Prostate gland (tissue), 2 donors: ENCODE measurements at places on chromosomes 11 and 22. TPM values are rescaled to one million over a fixed set of nuclear protein-coding genes. Genes with fewer than 3 reads are reported as not detected.

DNA sequence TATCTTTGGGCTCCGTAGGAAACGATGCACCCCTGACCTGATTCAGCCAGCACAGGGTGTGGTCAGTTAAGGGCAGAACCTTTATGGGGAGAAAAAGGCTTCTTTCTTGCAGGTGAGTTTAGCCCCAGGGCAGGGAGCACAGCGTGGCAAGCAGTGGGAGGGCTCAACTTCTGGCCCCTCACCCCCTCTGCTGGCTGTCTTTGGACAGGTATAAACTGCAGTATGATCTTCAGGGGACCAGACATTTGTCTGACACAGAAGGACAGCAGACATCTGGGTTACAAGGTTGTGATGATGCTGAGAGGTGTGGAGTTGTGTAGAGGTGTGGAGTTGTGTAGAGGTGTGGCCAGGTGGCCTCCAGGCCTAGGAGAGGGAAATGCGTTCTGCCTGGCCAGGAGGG is 324.0 kb upstream of the PLET1 start:
- no peaks in the 10 kb centered on the region for H3K4me1 ChIP-seq
- DNase-seq: no peak
- H3K27me3 ChIP-seq: no peaks in the 10 kb centered on the region
- H3K36me3 ChIP-seq: no peaks in the 10 kb centered on the region

DNA sequence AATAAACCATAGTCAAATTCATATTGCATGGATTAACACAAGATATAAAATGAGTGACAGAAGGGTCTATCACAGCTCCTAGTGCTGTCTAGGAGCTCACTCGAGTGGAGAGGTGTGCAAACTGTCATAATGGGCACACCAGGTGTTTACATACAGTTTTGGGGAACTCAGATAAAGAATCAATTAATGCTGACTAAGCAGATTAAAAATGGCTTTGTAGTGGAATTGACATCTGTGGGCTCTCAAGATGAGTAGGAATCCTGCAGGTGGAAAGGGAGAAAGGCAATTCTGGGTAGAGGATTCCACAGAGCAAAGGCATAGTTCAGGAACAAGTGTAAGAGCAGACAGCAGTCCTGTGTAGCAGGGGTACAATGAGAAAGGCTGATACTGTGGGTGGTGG is 496.2 kb upstream of the CCDC90B start:
- no peak overlapping the region for H3K4me3 ChIP-seq
- no peaks in the 10 kb centered on the region for H3K27me3 ChIP-seq
- no peak for DNase-seq

- no peak for DNase-seq
- H3K27ac ChIP-seq: no peak overlapping the region
- H3K27me3 ChIP-seq: no peaks in the 10 kb centered on the region
Measured at GRCh38 chr11:111445586-111445985, 66.5 kb upstream of the POU2AF1 start.

GRCh38 chr11:134436781-134437180 is 24.7 kb upstream of the B3GAT1 start:
- H3K27me3 ChIP-seq: no peaks in the 10 kb centered on the region
- no peak for DNase-seq
- no peaks in the 10 kb centered on the region for H3K4me1 ChIP-seq

The OR51I1 gene
- not detected for total RNA-seq

DNA sequence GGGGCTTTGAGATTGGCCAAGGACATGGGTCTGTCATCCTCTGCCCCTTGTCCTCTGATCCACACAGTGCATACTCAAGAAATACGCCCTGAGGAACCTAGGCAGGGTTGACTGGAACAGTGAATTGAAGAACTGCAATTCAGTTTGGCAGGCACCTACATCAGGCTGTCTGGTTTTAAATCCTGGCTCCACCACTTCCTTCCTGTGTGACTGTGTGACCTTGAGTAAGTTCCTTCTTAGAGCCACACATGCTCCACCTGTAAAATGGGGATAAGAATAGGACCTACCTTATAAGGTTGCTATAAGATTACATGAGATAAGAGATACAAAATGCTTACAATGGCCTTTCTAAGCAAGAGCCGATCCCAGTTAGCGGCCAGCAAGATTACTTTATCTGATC is 15.8 kb upstream of the TCF20 start:
- H3K4me1 ChIP-seq: no peaks in the 10 kb centered on the region
- DNase-seq: no peak
- no peak overlapping the region for H3K27ac ChIP-seq
- no peak overlapping the region for H3K4me3 ChIP-seq

DNA sequence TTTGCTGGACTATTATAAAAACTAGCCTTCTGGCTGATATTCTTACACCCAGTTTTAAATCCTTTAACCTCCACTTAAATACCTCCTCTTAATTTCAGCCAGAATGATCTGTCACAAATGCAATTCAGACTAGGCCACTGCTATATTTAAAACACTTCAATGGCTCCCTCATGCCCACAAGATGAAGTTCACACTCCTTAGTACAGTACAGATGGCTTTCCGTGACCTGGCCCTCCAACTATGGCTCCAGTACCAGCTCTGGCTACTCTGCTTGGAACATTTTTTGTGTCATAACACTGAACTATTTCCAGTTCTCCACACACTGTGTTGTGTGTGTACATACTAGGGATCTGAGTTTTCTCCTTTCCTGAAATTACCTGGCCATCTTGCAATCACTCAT is 353.4 kb downstream of the SOX6 start:
- H3K4me3 ChIP-seq: no peak overlapping the region
- no peak overlapping the region for H3K27ac ChIP-seq
- no peak for DNase-seq
- H3K36me3 ChIP-seq: no peaks in the 10 kb centered on the region
- H3K4me1 ChIP-seq: no peaks in the 10 kb centered on the region

The TMEM121B gene
- total RNA-seq: 15.5 TPM

GRCh38 chr11:62694455-62695167 is 5.3 kb upstream of the LRRN4CL start:
- H3K27me3 ChIP-seq: no peaks in the 10 kb centered on the region
- no peak overlapping the region for H3K27ac ChIP-seq
- H3K4me3 ChIP-seq: no peak overlapping the region
- peaks cover 4% of the 10 kb centered on the region for H3K36me3 ChIP-seq
- peak; percentile 75 for DNase-seq

DNA sequence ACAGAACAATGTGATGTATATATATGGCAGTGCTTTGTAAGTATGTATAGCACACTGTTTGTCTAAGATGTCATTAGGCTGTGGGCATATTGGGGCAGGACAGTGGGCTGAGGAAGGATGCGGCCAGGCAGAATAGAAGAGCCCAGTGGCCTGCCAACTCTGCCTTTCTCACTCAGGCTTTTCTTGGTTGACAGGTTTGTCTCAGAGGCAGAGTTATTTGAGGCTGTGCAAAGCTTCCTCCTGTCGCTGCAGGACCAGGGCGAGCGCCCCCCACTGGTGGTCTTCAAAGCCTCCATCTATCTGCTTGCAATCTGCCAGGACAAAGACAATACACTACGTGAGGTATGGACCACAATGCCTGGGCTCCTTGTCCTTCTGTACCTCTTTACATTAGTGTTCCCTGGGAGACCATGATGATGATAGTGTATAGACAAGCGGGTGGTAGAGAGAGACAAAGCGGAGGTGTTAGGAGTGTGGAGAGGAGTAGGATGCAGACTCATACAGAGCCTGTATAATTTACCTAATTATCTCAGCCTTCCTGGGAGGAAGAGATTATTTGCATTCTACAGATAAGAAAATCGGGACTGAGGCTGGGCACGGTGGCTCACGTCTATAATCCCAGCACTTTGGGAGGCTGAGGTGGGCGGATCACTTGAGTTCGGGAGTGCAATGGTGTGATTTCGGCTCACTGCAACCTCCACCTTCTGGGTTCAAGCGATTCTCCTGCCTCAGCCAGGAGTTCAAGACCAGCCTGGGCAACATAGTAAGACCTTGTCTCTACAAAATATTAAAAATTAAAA is 37.3 kb upstream of the CCDC134 start:
- no peak overlapping the region for H3K27ac ChIP-seq
- DNase-seq: peak; percentile 22
- no peaks in the 10 kb centered on the region for H3K27me3 ChIP-seq
- H3K4me3 ChIP-seq: no peak overlapping the region

DNA sequence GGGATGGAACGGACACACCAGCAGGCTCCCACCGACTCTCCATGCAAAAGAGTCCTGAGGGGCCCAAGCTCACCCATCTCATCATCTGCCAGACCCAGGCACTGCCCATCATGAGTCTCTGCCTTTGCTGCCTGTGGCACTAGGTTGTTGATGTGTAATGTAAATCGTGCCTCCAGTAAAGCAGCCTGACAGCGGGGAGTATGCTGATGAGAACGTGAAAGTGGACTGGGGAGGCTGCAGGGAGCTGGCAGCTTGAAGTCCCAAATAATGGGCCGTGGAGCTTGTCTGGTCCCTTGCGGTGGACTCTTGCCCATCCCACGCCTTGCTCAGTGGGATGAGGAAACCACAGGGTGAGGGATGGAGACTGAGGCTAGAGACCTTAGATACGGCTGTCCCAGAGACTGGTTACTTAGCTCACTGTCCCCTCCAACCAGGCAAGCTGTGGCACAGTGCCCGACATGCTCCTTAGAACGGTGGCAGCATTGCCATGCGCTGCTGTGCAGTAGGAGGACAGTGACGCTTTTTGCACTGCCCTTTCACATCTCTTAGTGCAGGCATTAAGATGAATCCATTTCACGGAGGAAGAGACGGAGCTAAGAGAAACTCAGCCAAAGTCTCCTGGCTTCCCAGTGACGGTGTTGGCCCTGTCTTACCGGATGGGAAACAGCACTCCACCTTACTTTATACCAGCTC is 39.6 kb upstream of the PLET1 start:
- H3K4me3 ChIP-seq: no peak overlapping the region
- no peak overlapping the region for H3K27ac ChIP-seq
- no peaks in the 10 kb centered on the region for H3K36me3 ChIP-seq

The KRTAP5-8 gene
- not detected for total RNA-seq

GRCh38 chr11:86558207-86558606 is 114.2 kb downstream of the ME3 start:
- no peak for DNase-seq
- no peaks in the 10 kb centered on the region for H3K4me1 ChIP-seq
- H3K36me3 ChIP-seq: no peaks in the 10 kb centered on the region
- no peak overlapping the region for H3K4me3 ChIP-seq
- H3K27ac ChIP-seq: peak overlapping the region; percentile 21

The MS4A6E gene
- total RNA-seq: 1.4 TPM

GRCh38 chr22:44116755-44117684 is 63.7 kb upstream of the PARVG start:
- H3K4me1 ChIP-seq: no peaks in the 10 kb centered on the region
- H3K4me3 ChIP-seq: no peak overlapping the region
- H3K36me3 ChIP-seq: no peaks in the 10 kb centered on the region
- H3K27me3 ChIP-seq: no peaks in the 10 kb centered on the region
- no peak overlapping the region for H3K27ac ChIP-seq

The TRMU gene
- 35.1 TPM for total RNA-seq

DNA sequence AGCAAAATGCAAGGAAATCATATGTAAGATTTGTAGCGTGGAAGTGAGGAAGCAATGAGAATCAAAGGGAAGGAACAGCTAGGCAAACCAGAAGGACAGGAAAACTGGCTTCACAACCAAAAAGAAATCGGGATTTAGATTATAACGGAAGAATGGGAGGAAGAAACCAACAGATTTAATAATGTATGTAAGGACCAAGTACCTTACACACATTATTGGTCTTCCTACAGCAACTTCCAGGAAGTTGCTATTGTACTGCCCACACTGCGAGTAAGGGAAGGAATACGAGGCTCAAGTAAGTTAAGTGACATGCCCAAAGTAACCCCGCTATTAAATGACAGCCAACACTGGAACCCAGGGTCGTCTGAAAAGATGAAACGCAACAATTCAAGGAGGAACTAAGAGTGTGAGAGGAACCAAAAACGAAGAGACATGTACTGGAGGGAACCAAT is 473 bp downstream of the TXN2 start:
- DNase-seq: no peak
- H3K4me3 ChIP-seq: peak overlapping the region; percentile 75
- H3K27ac ChIP-seq: peak overlapping the region; percentile 100
- H3K4me1 ChIP-seq: peaks cover 10% of the 10 kb centered on the region
- no peaks in the 10 kb centered on the region for H3K27me3 ChIP-seq
